ENCODE measurements at places on chromosomes 1 and 21.

GRCh38 chr1:2802421-2802961 is 998 bp upstream of the TTC34 start:
- no peak for DNase-seq

- DNase-seq: no peak
These were observed 44.2 kb upstream of the EXOSC10 start for GRCh38 chr1:11143907-11144306.

DNA sequence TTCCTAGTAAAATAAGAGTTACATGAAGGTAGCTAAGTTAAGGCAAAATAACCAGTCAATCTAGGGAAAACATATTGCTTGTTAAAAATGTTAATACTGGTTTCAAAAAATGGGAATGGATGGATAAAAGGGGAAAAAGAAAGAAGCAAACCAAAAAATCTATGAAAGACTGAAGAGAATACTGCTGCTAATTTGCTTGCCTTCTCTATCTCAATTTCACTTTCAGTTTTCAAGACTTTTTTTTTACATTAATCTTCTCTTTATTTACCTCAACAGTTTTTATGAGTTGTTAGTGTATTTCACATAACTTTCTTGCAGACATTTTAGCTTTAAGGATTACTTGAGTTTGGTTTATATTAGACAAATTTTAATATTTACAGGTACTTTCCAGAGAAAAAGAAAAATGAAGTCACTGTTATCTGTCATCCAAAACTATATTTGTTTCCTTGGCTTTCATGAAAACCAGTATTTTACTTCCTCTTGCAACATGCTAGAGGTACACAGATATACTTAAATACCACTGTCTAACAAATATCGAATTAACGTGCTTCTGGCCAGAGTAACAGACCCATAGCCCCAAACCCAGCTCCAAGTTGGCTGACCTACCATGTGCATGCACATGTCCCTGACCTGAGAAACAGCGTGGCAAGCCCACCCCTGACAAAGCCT is 70.7 kb downstream of the COL24A1 start:
- no peak for DNase-seq

DNA sequence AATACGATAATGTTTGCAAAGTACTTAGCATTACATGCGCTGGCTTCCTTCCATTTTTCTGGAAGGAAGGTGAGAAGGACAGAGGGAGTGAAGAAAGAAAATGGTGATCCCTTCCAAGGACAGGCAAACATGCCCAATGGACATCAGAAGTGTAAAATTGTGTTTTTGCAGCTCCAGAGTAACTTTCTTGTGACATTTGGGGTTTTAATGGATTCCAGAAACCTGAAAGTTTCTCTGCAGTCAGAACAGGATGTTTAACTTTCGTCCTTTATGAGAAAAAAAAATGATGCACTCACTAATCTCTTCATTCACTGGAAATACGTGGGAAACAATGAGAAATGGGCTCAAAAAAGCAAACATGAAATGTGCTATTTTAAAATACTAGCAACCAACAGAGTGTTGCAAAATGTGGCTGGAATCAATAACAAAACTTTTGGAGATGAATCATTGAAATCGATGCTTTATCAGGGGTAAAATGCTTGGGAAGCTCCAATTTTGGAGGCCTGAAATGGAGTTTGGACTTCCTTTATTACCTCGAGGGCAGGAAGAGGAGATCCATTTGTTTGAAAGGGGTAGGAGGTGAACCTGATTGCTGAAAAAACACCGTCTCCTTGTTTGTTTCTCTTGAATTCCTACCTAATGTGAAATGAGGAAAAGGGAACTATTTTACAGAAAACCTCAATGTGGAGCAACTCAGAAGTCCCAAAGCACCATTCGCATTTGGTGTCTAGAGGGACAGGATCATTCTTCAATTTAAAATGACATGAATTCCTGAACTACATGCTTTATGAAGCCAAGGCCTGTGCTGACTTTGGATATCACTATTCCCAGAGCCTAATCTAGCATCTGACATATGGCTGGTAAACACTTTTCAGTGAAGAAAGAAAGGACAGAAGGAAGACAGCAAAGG is 129.5 kb downstream of the TRABD2B start:
- DNase-seq: no peak

- DNase-seq: no peak
These were observed 5.7 kb downstream of the PER3 start for GRCh38 chr1:7789828-7790227.

- no peak for DNase-seq
These were observed 93.5 kb downstream of the SIK1 start for GRCh38 chr21:43333298-43334062.

DNA sequence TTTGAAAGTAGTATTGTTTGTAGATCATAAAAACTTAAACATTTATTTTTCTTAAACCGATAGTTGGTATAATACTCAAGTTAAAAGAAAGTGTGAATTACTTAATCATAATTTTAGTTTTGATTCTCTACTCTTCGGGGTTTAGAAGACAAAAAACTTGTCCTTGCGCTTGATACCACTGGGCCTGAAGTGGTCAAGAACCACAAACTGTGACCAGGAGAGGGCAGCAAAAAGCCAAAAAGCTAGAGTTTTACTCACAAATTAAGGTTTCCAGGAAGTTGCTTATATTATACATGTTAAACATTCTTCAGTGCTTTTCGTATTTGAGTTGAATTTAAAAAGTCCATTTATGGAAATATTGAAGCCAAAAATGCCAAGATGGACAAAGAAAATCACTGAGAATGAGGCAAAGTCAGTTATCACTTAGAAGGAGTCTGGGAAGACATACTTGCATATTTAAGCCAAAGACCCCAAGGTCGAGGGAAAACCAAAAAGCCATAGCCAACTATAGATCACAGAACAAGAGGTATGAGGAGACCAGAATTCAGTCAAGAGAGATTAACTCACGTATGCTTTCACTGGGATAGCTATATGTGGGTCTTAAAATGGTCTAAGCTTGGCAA is 34.2 kb downstream of the EFCAB7 start:
- no peak for DNase-seq

GRCh38 chr1:153494976-153495535 is 34.6 kb upstream of the S100A7 start:
- peak; percentile 86 for DNase-seq

DNA sequence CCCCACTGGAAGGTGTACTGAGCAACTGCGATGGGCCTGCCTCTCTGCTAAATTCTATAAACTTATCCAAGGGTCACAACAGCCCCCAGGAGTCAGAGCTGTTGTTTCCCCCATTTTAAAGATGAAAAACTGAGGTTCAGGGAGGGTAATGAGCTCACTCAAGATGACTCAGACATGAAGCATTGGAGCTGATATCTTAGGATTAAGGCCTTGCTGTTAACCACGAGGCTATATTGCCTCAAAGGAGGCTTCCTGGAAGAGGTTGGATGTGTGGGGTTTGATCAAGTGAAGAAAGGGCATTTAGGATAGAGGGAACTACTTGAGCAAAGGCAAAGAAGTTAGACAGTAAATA is 6.7 kb downstream of the LDLRAP1 start:
- no peak for DNase-seq

GRCh38 chr1:67307251-67308060 is at the start of gene IL12RB2:
Gene IL12RB2, plus strand, starts transcription at chr1:67307873. Its CDS starts 12,496 bp downstream, at chr1:67320369.
- DNase-seq: no peak

- DNase-seq: no peak
These were observed 380.0 kb upstream of the ADGRL2 start for GRCh38 chr1:81420760-81421159.

DNA sequence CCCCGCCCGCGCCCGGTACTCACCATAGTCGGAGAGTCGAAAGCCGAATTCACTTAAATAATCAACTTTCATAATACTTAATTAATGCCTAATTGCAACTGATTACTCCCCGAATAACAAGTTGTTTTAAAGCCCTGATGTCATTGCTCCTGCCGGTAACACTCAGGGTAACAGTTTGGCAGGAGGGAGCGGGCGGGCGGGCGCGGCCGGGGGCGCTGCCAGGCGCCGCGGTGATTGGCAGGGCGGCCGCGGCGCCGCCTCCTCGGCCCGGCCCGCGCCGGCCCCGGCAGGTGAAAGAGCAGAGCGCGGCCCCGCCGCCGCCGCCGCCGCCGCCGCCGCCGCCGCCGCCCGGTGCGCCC is 102.2 kb downstream of the CASZ1 start:
- no peak for DNase-seq

DNA sequence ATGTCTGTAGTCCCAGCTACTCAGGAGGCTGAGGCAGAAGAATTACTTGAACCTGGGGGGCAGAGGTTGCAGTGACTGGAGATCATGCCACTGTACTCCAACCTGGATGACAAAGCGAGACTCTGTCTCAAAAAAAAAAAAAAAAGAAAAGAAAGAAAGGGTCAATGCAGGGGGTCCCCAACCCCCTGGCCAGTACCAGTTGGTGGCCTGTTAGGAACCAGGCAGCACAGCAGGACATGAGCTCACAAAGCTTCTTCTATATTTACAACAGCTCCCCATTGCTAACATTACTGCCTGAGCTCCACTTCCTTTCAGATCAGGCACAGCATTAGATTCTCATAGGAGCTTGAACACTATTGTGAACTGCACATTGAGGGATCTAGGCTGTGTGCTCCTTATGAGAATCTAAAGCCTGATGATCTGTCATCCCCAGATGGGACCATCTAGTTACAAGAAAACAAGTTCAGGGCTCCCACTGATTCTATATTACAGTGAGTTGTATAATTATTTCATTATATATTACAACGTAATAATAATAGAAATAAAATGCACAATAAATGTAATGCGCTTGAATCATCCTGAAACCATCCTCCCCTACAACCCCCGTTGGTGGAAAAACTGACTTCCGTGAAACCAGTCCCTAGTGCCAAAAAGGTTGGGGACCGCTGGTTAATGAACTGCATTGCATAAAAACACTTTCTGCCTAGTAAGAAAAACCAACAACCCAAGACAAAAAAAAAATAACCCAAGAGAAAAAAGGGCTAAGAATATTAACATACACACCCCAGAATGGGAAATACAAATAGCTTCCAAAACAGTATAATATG is 2.8 kb downstream of the ZBTB8OS start:
- no peak for DNase-seq

- DNase-seq: no peak
These were observed 115.5 kb downstream of the LRRC53 start for GRCh38 chr1:74396933-74397332.

- no peak for DNase-seq
These were observed 686.5 kb upstream of the ADGRL2 start for GRCh38 chr1:81114191-81114590.

- no peak for DNase-seq
These were observed 12.6 kb upstream of the TNFRSF14 start for GRCh38 chr1:2543543-2544092.

DNA sequence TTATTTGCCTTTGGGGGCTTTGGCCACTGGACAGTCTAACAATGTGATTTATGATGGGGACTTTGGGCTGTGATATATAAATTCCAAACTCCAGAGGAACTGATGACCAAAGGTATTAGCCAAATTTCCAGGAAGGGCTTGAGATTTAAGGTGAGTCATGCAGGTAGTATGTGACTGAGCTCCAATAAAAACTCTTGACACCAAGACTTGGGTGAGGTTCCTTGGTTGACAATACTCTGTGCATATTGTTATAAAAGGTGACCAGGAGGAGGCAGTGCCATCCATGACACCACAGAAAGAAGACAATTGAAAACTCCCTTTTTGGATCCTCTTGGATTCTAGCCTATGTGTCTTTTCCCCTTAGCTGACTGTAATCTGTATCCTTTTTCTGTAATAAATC is 392.7 kb upstream of the LRRC7 start:
- DNase-seq: no peak

DNA sequence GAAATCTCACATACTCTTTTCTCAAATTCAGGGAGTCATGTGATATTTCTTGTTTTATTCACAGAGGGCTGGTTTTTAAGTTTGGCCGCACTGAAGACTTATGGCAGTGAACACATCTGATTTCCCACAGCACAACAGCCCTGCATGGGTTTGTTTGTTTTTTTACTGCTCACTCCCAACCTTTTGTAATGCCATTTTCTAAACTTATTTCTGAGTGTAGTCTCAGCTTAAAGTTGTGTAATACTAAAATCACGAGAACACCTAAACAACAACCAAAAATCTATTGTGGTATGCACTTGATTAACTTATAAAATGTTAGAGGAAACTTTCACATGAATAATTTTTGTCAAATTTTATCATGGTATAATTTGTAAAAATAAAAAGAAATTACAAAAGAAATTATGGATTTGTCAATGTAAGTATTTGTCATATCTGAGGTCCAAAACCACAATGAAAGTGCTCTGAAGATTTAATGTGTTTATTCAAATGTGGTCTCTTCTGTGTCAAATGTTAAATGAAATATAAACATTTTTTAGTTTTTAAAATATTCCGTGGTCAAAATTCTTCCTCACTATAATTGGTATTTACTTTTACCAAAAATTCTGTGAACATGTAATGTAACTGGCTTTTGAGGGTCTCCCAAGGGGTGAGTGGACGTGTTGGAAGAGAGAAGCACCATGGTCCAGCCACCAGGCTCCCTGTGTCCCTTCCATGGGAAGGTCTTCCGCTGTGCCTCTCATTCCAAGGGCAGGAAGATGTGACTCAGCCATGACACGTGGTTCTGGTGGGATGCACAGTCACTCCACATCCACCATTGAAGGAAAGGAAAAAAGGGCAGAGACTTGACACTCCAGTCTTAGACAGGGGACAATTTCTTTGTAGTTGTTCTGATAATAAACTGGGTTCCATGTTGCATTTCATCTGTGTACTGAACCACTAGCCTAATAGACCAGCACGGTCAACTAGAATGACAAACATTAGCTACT is 22.8 kb downstream of the TMEM50A start:
- no peak for DNase-seq

DNA sequence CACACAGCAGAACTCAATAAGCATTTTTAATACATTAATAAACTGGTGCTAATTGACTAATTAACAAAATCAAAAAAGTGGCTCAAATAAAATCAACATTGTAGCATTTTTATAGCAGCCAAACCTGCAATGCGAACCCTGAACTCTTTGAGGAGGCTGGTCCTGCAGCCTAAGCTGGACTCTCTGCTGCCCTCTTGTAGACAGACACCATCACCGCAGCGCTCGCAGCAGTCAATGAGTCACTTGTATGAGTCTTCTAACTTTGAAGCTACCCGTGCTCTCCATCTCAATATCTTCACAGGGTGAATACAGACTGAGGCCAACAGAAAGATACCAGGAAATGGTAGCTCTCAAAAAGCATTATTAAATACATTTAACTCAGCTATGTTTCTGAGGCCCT is 9.7 kb upstream of the KRTAP7-1 start:
- no peak for DNase-seq

- DNase-seq: no peak
These were observed 32.5 kb downstream of the XKR8 start for GRCh38 chr1:27992276-27992675.

Measured in iPS DF 19.7 (cell line).